ENCODE measurements at places on chromosomes 6 and 20.

DNA sequence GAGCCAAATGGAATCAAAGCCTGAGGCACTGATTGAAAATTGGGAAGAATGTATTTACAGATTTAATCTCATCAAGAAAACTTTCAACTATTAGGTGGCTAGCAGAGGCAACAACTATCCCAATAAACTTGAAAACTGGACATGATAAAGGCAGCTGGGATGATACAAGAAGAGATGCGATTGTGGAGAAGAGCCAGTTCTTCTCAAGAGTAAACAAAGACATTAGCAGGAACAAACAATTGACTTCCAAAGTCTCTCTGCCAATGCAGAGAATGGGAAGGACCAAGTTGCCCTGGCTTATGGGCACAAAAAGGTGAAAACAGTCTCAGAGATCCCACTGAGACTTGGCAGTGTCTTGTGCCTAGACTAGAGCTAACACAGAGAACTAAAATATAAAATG, 132.4 kb downstream of the SOBP start:
- DNase-seq = no peak

- no peak for DNase-seq
Measured at GRCh38 chr6:48036316-48036715, 74.7 kb downstream of the PTCHD4 start.

DNA sequence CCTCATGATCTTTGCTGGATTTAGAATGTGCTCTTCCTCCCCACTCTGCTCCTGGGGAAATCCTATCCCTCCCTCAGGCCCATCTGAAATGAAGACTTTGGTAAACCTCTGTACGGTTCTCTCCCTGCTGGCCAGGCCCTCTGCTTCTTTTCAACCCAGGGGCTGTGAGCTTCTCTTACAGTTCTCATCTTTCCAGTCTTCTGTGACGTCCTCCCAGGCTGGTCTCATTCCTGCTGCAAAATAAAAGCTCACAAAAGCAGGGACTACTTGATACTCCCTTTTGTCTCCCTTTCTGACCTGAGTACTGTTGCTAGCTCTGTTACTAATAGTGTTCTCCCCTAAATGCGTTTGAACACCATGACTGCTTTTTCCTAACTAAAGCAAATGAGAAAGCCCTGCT, 46.3 kb downstream of the UNC5CL start:
- no peak for DNase-seq

- DNase-seq = no peak
Measured at GRCh38 chr6:118451839-118452238, 96.3 kb upstream of the PLN start.

GRCh38 chr6:109125504-109125903, 30.2 kb downstream of the CEP57L1 start:
- no peak for DNase-seq

- DNase-seq = no peak
Measured at GRCh38 chr20:34541917-34542316, 16.6 kb upstream of the MAP1LC3A start.

- DNase-seq = no peak
Measured at GRCh38 chr6:157063176-157063905, 260.0 kb downstream of the TMEM242 start.

- DNase-seq = no peak
Measured at GRCh38 chr6:169175360-169175887, 78.2 kb downstream of the THBS2 start.

GRCh38 chr6:39225543-39225942, 3.7 kb downstream of the KCNK5 start:
- DNase-seq = no peak

- DNase-seq = no peak
Measured at GRCh38 chr6:38025451-38025850, 205.9 kb downstream of the ZFAND3 start.

GRCh38 chr20:59176812-59177211, 13.2 kb downstream of the ZNF831 start:
- DNase-seq = no peak

GRCh38 chr6:20166210-20166609, 46.1 kb downstream of the MBOAT1 start:
- no peak for DNase-seq

GRCh38 chr20:56163806-56164205, 84.7 kb upstream of the MC3R start:
- DNase-seq = no peak

DNA sequence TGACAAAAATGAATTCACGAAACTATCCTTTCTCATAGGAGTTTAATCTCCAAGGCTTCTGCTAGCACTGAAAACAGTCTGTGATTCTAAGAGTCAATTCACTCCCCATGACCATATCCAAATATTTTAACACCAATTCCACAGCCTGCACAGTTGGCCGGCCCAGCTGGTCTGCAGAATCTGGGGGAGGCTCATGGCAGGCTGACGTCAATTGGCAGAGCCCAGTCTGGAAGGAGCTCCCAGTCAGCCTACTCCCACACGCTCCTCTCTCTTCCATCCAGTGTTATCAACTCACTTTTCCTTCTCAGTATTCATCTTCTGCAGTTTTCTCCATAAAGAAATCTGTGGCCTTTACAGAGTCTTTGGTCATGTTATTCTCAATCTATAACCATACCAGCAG, 111.0 kb downstream of the TBXT start:
- no peak for DNase-seq

GRCh38 chr6:112215488-112216284, 38.7 kb downstream of the LAMA4 start:
- DNase-seq = no peak

DNA sequence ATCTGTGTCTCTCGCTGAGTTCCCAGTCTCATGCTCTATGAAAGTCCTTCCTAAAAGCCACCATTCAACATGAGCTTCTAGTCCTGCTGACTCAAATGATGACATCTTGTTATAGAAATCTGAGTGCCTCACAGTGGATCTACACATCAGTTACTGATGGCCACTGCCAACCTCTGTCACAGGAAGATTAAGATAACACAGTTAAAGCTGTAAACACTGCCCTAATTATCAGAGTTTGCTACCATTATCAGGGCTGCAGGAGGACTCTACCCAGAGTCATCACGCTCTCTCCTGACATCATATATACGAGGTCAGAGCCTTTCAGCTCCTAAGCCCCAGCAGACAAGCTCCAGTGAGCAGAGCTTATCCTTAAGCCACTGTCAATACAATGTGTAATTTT, 63.2 kb downstream of the HIVEP2 start:
- no peak for DNase-seq

- peak; percentile 65 for DNase-seq
Measured at GRCh38 chr6:32970413-32971241, 2.2 kb downstream of the BRD2 start.

- no peak for DNase-seq
Measured at GRCh38 chr20:2624190-2624589, 28.2 kb upstream of the NOP56 start.

DNA sequence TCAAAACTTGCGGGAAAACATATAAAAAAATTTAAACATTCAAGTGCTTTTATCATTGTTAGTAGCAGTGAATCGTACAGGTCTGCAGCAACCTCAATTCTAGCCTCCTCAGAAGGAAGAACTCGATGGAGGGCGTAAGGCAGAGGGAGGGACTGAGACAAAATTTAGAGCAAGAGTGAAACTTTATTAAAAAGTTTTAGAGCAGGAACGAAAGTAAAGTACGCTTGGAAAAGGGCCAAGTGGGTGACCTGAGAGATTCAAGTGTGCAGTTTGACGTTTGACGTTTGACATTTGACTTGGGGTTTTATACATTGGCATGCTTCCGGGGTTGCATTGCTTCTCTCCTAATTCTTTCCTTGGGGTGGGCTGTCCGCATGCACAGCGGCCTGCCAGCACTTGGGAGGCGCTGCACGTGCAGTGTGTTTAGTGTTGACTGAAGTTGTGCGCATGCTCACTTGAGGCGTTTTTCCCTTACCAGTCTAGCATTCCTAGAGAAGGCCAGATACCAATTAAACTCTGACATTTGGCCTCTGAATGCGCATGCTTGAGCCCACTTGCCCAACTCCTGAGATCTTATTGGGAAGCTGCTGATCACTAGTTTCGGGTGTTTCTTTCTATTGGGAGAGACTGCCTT, 82.6 kb downstream of the TBX18 start:
- DNase-seq = no peak

GRCh38 chr6:51535327-51535726, 552.1 kb downstream of the PKHD1 start:
- no peak for DNase-seq

DNA sequence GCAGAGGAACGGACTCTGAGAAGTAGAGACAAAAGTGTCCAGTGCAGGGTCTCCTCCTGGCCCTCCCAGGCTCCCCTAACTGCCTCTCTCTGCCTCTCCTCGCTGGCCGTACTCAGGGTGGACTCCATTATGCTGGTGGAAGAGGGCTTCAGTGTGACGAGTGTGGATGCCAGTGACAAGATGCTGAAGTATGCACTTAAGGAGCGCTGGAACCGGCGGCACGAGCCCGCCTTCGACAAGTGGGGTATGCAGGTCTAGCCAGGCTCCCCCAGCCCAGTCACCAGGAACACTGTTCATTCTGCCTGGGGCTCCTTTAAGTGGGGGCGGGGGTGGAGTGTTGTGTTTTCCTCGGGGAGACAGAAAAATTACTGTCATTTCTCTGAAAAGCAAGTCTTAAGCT, 1.5 kb downstream of the GNMT start:
- DNase-seq = no peak
